ENCODE measurements at places on chromosomes 6 and 20. TPM values are rescaled to one million over a fixed set of nuclear protein-coding genes. Genes with fewer than 3 reads are reported as not detected.

The NOX3 gene
- not detected for total RNA-seq

The TCP11 gene
- not detected for total RNA-seq

- no peaks in the 10 kb centered on the region for H3K27me3 ChIP-seq
- no peak overlapping the region for H3K27ac ChIP-seq
- no peak for DNase-seq
These were observed 208.1 kb downstream of the TINAG start for GRCh38 chr6:54516321-54516720.

The OR2B2 gene
- not detected for total RNA-seq

DNA sequence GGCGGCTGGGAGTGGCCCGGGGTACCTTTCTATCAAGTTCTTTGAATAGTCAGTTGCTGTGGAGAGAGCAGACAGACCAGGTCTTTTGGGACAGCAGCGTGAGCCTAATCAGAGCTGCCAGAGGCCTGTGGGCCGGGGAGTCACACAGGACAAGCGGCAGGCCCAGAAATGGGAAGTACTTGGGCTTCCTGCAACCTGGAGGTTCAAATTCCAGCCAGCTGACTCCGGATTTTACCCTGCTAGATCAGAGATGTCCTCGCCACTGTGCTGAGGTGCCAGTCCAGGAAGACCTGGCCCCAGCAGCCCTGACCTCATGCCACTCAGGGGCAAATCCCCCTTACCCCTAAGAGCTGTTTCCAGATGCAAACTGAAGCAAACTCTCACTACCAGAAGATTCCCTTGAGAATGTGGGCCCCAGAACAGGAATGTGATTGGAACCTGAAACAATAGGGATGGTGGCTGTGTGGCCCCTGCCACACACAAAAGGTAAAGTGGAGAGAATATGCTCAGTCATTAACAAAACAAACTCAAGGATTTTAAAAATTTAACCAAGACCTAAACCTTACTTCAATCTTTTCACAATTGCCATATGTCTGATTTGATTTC lies 9.7 kb downstream of the BEND3 start:
- no peak for DNase-seq
- no peak overlapping the region for H3K27ac ChIP-seq
- H3K27me3 ChIP-seq: no peaks in the 10 kb centered on the region
- H3K36me3 ChIP-seq: no peaks in the 10 kb centered on the region
- H3K4me3 ChIP-seq: no peak overlapping the region

GRCh38 chr20:63808964-63809674 lies 21.9 kb downstream of the ZBTB46 start:
- H3K27me3 ChIP-seq: peaks cover 3% of the 10 kb centered on the region
- H3K4me3 ChIP-seq: no peak overlapping the region
- no peak for DNase-seq
- H3K36me3 ChIP-seq: no peaks in the 10 kb centered on the region
- no peak overlapping the region for H3K27ac ChIP-seq
- H3K4me1 ChIP-seq: no peaks in the 10 kb centered on the region

DNA sequence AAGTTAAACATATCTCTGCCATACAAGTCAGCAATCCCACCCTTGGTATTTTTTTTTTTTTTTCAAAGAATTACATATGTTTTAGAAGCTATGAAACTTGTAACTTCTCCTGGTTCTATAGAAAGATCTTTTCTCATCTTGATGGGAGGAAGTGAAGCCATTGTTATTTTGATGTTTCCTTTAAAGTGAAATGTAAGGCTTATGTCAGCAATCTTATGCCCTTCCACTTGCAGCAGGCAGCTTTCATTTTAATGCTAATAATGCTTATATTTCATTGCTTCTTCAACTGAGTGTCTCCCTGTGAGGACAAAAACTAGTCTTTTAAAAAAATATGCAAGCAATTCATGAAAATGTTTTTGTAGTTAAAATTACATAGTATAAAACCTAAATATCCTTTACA lies 1614.7 kb downstream of the KHDRBS2 start:
- H3K4me3 ChIP-seq: no peak overlapping the region
- H3K36me3 ChIP-seq: no peaks in the 10 kb centered on the region
- H3K4me1 ChIP-seq: no peaks in the 10 kb centered on the region
- H3K27ac ChIP-seq: no peak overlapping the region
- H3K27me3 ChIP-seq: no peaks in the 10 kb centered on the region
